ENCODE measurements at places on chromosomes 7 and 10.
A peak's percentile ranks its signal among the peaks of the same experiment; 100 is the strongest.

GRCh38 chr10:4266416-4267085 lies 481.5 kb upstream of the KLF6 start:
- no peak for DNase-seq

- DNase-seq = no peak
These were observed 76.8 kb downstream of the LANCL2 start for GRCh38 chr7:55441774-55442522.

GRCh38 chr10:13608246-13608853 lies 21.6 kb downstream of the PRPF18 start:
- DNase-seq = no peak

- DNase-seq = peak; percentile 20
These were observed at the start of gene ARHGAP21 for GRCh38 chr10:24723788-24724380. Gene ARHGAP21 (minus strand): TSS chr10:24723887. CDS start chr10:24721899, 1,988 bp downstream.
